ENCODE measurements at places on chromosomes 7 and 10.

GRCh38 chr7:32154797-32155196 lies 84.6 kb upstream of the PDE1C start:
- DNase-seq, result no peak

DNA sequence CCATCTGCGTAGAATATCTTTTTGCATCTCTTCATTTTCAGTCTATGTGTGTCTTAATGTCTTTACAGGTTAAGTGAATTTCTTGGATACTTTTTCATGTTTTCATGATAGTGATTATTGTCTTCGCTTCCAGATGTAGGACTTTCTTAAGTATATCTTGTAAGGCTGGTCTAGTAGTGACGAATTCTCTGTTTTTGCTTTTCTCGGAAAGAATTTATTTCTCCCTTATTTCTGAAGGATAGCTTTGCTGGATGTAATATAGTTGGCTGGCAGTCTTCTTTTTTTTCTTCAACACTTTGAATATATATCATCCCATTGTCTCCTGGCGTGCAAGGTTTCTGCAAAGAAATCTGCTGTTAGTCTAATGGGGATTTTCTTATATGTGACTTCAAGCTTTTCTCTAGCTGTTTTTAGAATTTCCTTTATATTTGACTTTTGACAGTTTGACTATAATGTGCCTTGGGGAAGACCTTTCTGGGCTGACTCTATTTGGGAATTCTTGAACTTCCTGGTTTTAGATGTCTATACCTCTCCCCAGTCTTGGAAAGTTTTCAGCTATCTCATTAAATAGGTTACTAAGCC lies 14.3 kb downstream of the GTPBP4 start:
- no peak for DNase-seq

DNA sequence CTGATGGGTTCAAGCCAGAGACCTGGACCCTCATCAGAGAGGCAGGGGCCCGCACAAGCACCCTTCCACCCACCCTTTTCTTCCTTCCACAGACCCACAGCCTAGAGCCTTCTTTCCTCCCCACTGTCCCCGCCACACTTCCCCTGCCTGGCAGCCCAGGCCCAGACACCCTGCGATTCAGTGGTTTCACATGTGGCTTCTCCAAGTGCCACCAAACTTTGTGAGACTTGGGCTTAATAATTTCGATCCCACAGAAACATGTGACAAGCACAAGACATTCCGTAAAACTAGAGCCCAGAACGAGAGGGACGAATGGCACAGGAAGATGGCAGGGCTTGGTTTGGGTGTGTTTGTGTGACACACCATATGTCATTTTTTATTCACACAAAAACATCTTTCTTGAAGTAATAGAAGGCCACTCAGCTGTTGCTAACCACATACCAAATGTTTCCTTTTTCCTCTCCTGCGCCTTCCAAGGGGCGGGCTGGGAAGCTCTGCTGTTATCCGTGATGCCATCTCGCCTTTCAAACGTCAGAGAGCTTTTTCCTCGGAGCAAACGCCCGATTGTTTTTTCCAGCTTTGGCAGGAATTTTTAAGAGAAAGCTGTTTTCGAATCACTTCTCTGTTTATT lies 162.9 kb downstream of the GRK5 start:
- DNase-seq, result no peak

DNA sequence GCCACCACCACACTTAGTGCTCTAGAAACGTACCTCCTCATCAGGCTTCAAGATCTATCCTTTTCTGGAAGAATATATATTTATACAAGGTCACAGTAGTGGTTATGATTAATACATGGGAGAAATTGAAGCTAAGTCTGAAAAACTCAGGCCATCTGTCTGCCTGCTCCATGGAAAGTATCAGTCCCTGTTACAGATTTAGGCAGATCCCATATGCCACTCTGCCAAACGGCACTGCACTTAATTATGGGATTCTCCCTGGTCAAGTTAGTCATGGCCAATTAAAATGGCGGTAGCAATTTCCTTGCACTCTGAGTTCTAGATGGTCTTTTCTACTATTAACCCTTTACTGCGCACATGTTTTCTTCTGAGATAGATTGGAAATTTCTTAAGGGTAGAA lies 740.0 kb downstream of the SUGCT start:
- DNase-seq, result no peak

DNA sequence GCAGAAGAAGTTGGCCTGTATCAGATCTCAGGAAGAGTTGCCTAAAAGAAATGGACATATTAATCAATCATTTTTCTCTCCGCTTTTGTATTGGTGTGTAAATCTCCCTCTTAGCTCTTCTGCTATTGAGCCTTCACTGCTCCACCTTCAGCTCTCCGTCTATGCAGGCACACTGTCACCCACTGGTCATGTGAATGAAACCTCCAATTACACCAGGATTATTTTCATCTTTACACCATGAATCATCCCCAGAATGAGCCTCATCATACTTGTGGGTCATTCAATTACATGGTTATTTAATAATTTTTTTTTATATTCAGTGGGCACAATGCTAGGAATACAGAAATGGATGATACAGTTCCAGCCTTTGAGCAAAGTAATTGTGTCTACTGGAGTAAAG lies 92.6 kb downstream of the LRRC4 start:
- no peak for DNase-seq

- no peak for DNase-seq
These were observed 85.4 kb upstream of the GSDME start for GRCh38 chr7:24842449-24843241.

DNA sequence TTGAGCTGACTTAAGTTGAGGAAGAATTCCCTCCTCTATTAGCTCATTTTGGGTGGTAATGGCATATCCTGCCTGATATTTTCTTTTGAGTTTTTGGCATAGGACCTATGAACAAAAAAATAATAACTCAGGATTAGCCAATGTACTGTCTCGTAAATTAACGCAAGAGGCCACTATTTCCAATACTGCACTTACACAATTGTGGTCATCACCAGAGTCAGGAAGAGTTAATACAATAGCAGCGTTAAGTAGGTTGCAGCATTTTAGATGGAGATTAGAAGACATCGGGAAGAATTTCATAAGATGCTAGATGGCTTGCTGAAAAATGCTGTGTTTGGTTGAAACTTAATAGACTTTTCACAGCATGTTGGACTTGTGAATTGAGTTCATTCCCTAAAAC lies 36.4 kb downstream of the ANTXRL start:
- DNase-seq, result no peak

DNA sequence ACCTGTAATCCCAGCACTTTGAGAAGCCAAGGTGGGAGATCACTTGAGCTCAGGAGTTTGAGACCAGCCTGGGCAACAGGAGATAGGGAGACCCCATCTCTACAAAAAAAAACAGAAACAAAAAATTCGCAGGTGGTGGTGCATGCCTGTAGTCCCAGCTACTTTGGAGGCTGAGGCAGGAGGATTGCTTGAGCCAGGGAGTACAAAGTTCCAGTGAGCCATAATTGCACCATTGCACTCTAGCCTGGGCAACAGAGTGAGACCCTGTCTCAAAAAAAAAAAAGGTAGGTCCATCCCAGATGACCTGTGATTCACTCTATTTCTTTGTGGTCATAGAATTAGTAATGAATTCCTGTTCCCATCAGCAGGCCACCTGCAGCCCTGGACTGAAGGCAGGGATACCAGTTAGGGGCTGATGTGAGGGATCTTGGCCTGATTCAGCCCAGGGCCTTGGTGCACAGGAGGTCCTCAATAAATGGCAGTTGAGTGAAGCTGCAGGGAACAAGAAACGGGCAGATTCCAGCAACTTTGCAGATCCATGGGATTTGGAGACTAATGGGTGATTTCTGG lies at the start of gene MYH16:
TSS of gene MYH16 (plus strand) at position 364 of the 570 bp plus-strand sequence.
- DNase-seq, result no peak

- DNase-seq, result no peak
These were observed 1672.9 kb downstream of the REEP3 start for GRCh38 chr10:65194126-65194525.

DNA sequence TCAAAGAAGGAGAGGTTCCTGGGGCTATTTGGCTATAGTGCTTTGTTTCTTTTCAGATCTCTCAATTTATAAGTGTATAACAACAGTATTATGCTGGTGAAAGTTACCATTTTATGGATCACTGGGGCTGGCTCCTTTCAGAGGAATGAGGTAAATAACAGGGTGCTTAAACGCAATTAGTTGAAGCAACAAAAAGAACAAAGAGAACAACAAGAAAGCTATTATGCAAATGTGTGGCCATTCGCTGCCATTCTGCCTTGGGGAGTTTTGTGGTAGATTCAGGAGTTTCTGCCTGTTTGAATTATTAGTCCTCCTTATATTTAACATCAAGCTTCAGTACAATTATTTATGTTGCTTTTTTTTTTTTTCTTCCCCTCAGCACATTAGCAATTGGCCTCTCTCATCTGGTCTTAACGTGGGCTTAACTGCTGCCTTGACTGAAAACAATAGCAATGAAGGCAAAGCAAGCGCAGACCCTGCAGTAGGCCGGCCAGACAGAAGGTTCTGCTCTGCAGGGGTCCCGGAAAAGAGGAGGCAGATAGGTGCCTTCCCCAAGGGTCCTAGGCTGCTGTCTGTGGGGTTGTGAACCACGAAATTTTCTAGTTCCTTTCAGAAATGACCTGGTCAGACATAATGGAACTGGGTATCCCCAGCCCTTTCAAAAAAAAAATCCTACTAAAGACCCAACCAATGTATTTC lies 339.9 kb upstream of the PODXL start:
- DNase-seq, result no peak

GRCh38 chr10:36886303-36886891 lies 239.0 kb upstream of the ANKRD30A start:
- no peak for DNase-seq

GRCh38 chr7:155935726-155936125 lies 123.5 kb upstream of the SHH start:
- peak; percentile 13 for DNase-seq

DNA sequence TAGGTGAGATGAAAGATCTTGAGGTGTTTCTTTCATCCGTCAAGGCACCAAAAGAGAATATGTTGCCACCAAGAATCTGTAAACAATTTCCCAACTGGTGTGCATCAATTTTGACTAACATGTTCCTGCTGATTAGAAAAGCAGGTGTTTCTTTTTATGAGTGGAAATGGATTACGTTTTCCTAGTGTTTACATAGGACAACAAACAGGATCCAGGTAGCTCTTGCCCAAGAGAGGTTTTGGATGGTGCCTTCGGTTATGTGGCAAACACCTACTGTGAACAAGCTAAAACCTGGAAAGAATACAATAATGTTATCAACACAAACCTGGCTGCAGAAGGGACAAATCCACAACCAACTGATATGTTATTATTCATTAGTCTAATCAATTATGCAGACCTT lies 53.6 kb upstream of the WNT16 start:
- no peak for DNase-seq

GRCh38 chr10:97020452-97021400 lies 165.0 kb downstream of the SLIT1 start:
- DNase-seq, result no peak

DNA sequence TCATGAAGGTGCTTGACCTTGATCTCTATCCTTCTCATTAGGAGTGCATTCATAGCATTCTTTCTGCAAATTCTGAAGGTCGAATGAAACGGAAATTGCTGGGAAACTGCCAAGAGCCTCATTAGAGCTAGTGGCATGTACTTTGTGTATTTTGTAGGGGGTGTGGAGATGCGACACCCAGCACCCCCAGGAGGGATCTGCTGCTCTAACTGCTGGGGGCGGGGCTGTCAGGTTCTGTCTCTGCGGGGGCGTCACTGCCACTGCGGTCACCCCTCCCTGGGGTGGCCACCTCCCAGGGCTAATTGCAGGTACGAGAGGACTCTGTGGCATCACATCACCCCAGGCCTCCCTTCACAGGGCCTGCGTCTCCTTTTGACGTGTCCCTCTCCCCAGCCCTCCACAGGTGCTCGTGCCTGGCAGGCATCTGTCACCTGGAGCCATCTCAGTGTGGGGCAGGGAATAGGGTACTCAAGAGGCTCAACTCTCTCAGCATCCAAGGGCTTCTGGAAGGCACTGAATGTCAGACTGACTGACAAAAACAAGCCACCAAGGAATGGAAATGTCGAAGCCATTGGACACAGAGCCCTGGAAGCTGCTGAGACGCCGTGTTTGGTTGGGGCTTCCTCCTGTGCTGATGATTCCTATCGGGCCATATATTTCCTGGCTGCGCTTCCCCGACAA lies 151.1 kb downstream of the ACTR3B start:
- no peak for DNase-seq

GRCh38 chr10:121406823-121407545 lies 191.3 kb downstream of the FGFR2 start:
- DNase-seq, result no peak

DNA sequence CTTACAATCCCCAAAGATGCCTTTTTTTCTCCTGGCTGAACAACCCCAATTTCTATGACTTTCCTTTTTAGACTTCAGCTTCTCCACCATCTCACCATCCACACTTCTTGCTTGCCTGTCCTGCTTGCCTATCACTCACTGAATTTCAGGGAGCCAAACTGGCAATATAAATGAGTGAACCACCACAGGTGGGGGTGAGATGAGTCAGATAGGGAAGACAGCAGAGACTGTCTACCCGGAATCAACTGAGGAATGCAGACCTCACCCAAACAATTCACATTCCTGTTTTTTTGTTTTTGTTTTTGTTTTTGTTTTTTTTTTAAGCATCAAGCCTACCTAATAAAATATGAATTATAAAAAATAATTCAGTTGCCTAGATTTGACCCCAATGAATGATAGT lies 273.8 kb downstream of the NRG3 start:
- DNase-seq, result no peak

- DNase-seq, result no peak
These were observed 46.1 kb upstream of the NCAPG2 start for GRCh38 chr7:158750702-158751101.

- no peak for DNase-seq
These were observed 42.9 kb downstream of the CCDC3 start for GRCh38 chr10:12958546-12959110.

- DNase-seq, result no peak
These were observed 171.2 kb downstream of the ARHGAP21 start for GRCh38 chr10:24552346-24553016.

DNA sequence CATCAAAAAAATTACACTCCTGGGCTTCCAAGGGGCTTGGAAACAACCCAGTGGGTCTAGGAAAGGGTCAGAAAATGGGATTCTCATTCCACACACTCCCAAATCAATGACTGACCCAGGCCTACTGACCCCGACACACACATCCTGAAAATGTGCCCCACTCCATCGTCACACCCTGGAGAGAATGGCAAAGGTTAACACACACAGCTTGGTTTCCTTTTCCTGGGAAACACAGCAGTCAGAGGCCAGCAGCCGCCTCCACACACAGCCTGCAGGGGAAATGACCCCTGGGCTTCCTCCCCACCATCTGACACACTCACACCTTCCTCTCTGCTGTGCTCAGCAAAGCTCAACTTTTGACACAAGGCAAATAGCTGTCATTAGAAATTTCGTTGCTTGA lies 42.9 kb downstream of the SH3PXD2A start:
- DNase-seq, result no peak

GRCh38 chr7:67593794-67594193 lies 597.2 kb downstream of the TYW1 start:
- DNase-seq, result no peak

All from activated CD4-positive, CD25-positive, alpha-beta regulatory T cell treated with anti-CD3 and anti-CD28 coated beads, Interleukin-2, amount 50 U/mL, for 72 hours (primary cell).